MCF 10A (cell line): ENCODE measurements at places on chromosomes 3 and 15. TPM values are rescaled to one million over a fixed set of nuclear protein-coding genes. Genes with fewer than 3 reads are reported as not detected.

- H3K27me3 ChIP-seq, result no peaks in the 10 kb centered on the region
- peak overlapping the region; percentile 87 for H3K4me3 ChIP-seq
- H3K36me3 ChIP-seq, result peaks cover 42% of the 10 kb centered on the region
- H3K27ac ChIP-seq, result peak overlapping the region; percentile 88
- peaks cover 33% of the 10 kb centered on the region for H3K4me1 ChIP-seq
These were observed 515 bp downstream of the EIF4G1 start for GRCh38 chr3:184314700-184315542.

COLQ gene
- total RNA-seq, result 0.44 and 1.4 TPM in 2 replicates

DNA sequence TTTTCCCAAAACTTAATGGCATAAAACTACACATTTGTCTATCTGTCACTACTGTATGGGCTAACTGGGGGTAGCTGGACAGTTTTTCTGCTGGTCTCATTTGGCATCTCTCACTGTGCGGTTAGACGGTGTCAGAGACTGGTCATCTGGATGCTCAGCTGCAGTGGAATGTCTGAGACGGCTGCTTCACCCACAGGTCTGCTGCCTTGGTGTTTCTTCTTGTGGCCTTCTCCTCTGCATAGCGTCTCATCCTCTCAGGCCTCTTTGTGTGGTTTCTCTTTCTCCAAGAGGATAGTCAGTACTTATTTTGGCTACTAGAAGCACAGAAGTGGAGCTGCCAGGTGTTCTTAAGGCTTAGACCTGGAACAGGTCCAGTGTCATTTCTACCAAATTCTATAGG lies 35.9 kb upstream of the GOLGA6L9 start:
- H3K4me1 ChIP-seq, result no peaks in the 10 kb centered on the region
- H3K27ac ChIP-seq, result no peak overlapping the region
- H3K36me3 ChIP-seq, result peaks cover 6% of the 10 kb centered on the region
- H3K27me3 ChIP-seq, result no peaks in the 10 kb centered on the region

ILDR1 gene
- total RNA-seq, result 0.23 TPM in 1 of 2 replicates, not detected in the other

TRIM69 gene
- total RNA-seq, result 8.2 and 12.2 TPM in 2 replicates

DNA sequence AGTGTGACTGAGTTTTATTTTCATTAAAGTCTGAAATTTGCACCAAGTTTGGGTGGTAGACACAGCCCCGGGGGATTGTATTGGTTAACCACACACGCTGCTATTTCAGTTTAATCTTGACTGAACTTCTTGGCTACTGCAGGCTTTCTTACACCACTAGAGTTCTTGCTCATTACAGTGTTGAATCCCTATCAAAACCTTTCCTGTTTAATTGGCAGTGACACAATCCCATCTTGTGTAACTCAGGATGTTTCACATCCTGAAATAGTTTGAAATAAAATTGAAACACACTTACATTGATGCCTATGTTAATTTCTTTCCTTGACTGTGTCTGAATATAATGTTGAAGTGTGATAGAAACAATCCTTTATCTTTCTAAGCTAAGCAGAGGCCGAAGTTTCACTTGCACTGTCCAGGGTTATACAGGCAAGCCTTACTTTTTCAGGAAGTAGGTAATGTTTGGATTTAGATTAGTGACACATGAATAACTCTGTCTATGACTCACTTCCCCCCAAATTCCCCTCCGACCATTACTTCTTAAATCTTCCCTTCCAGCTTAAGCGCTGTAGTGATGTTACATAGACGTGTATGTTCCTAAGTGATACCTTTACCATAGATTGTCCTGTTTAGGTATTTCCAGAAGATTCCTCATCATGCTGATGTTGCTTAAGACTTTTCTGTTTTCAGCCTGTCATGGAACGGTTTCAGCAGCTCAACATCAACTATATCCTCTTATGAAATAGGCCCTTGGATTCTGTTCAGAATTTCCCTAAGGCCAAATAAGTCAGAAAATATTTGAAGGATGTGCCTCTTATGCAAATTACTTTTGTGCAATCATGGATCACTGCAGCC lies 16.8 kb downstream of the ATG7 start:
- H3K27me3 ChIP-seq, result no peaks in the 10 kb centered on the region
- H3K27ac ChIP-seq, result peak overlapping the region; percentile 89

GRCh38 chr15:60480149-60480548 lies 1.2 kb upstream of the ICE2 start:
- DNase-seq, result no peak
- H3K4me3 ChIP-seq, result peak overlapping the region; percentile 90
- H3K4me1 ChIP-seq, result peaks cover 25% of the 10 kb centered on the region
- H3K36me3 ChIP-seq, result peaks cover under 1% of the 10 kb centered on the region
- no peaks in the 10 kb centered on the region for H3K27me3 ChIP-seq
- no peak overlapping the region for H3K27ac ChIP-seq

SLC9C1 gene
- not detected in 2 replicates for total RNA-seq
